ENCODE measurements at places on chromosomes 2 and 18.

GRCh38 chr2:3595985-3596384, 1.1 kb downstream of the COLEC11 start:
- DNase-seq = no peak

GRCh38 chr2:71277536-71278103, 50.7 kb upstream of the PAIP2B start:
- no peak for DNase-seq

DNA sequence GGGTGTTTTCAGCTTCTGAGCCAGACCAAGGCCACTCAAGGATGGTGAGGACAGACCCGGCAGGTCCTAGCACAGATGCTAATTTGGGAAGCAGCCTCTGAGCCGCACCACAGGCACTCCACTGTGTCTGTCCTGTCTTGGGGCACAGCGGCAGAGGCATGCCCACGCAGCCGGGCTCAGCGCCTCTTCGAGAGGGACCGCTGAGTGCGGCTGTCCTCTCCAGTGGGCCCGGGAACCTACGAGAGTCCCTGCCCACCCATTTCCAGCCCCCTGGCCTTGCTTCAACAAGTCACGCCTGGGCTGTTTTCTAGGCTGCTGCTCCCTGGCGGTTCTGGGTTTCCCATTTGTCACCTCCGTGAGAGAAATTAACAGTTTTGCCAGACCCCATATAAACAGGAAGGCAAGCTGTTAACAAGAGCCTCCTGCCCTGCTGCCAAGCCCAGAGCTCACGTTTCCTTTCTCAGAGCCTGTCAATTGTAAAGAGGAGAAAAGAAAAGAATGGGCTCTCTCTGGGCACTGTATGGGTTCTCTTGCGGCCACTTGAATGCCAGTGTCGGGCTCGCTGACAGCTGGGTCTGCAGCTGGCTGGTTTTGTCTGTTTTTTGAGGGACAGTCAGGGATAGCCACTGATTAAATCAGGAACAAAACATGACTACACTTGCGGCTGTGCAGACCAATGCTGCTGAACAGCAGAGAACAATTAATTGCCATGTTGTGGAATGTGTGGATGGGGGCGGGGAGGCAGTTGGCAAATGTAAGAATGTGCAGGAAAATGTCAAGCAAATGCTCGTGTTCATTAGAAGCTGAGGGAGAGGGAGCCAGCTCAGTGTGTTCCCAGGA, 30.6 kb downstream of the TMEM17 start:
- DNase-seq = no peak

- DNase-seq = no peak
Observed at GRCh38 chr18:22169889-22170420, 566 bp downstream of the GATA6 start.

DNA sequence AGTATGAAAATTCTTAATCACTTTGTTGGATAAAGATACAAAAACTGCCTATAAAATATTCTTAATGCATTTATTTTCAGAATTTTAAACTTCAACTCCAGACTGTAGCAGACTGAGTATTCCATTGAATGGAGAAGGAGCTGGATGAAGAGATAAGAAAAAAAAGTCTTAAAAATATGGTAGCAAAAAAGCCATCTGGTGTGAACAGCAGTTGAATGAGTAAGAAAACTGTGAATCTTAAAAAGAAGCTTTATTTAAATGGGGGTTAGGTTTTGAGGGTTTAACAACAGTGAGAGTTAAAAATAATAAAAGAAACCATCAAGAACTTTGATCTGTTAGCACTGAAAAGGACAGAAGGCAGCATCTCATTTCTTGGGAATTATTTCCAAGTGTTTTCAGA, 91.5 kb downstream of the KCNH7 start:
- DNase-seq = no peak

DNA sequence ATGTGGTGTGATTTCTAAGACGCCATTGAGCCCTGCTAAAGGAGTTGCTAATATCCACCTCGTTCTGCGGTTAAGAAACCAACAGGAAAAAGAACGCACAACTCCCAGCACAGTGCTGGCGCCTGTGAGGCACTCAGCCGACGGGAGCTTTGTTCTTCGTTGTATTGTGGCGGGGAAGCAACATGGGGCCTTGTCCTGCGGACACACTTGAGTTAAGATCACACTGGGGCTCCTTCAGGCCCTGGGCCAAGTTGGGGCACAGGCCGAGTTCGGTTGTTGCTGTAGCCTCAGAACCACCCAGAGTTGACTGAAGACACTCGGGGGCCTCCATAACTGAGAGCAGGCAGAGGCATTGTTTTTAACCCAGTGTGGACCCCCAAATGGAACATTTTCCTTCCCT, 30.6 kb upstream of the CD8A start:
- no peak for DNase-seq

DNA sequence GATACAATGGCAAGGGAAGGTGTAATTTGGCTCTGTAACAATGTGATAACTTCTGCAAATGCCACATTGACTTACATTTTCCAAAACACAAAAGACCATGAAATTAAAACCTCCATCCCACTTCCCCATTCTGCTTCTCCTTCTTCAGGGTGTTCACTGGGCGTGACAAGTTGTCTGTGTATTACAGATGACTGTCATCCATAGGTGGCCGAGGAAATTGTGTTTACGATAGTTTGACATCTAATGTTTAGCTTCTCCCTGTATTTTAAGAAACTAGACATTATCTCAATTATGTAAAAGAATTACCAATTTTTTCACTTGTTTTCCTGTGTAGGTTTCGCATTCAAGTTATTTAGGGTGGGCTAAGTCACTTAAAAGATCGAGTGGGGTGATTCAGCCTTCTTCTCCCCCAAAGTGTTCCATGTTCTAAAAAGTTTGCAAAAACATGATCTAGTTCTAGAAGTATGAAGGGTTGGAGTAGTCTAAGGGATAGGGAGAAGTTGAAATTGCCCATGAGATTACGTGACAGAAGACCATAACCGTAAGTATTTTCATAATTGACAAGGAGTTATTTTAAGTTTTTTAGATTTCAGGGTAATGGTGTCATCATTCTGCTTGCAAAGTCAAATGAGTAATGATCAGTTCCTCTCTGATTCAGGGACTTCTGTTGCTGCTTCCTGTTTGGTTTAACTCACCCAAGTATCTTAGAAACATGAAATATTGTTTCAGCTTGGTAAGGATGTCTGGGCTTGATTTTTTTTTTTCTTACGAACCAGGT, 25.2 kb upstream of the CYTIP start:
- no peak for DNase-seq

GRCh38 chr18:39935598-39935997, 2019.4 kb upstream of the PIK3C3 start:
- no peak for DNase-seq

DNA sequence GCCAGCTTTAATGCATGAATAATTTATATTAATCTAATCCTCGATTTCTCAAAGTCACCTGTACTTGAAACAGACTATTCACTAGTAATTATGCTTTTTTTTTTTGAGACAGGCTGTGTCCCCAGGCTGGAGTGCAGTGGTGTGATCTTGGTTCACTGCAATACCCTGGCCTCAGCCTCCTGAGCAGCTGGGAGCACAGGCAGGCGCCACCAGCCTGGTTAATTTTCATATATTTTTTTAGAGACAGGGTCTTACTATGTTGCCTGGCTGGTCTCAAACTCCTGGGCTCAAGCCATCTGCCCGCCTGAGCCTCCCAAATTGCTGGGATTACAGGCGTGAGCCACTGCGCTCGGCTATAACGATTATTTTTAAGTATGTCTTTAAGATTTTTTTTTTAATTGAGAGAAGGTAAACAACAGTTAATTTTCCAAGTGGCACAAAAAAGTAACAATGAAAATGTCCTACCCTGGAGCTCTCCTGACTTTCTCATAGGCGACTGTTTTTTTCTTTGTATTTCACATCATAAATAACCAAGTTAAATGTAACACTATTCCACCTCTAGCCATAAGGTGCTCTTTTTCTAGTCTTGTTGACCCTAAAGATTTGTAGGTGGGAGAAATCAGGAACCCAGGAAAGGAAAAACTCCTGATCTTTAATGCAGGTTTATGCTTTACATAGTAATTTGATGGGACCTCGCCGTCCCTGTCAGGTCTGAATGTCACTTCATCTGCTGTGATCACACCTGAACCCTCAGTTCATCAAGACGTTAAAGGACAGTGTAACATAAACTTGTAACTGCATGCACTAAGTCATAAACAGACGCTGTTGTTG, 1.3 kb upstream of the ANKRD12 start:
- no peak for DNase-seq

DNA sequence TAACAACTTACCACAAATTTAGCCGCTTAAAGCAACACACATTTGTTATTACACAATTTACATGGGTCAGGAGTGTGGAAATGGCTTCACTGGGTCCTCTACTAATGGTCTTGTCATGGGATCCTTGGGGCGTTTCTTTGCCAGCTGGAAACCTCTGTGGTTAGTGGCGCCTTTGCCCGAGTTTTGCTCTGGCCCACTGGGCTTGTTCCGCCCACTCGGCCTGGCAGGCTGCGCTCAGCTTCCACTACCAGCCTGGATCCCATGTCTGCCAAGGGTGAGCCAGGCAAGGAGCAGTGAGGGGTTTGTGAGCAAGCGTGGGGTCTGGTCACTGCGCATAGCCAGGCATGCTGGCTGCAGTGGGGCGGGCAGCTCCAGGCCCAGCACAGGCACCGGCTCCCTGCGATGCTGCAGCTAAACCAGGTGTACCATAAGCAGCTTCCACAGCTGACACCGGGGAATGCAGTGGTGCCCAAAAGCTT, 16.2 kb upstream of the MBD2 start:
- no peak for DNase-seq

DNA sequence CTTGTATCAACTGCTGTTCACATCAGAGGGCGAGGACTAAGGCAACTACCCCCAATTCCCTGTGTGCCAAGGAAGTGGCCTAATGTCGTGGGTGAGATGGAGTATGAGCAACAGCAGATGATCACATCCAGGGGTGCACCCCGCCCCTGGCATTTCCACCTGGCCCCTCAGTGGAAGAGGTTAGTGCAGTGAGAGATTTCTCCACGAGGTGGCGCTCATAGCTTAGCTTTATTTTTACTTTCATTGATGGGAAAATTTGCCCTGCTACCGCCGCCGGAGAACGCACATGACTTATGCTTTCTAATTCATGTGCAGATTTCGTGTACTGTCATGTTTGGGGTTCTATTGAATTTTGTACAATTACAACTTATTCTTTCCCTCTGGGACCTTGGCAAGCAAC, 470.6 kb upstream of the MEX3C start:
- DNase-seq = peak; percentile 31

- no peak for DNase-seq
Observed at GRCh38 chr2:71882949-71883472, 264.7 kb downstream of the CYP26B1 start.

GRCh38 chr2:30034052-30034775, 112.6 kb upstream of the YPEL5 start:
- no peak for DNase-seq

GRCh38 chr2:64807417-64807816, 153.7 kb upstream of the SERTAD2 start:
- no peak for DNase-seq

- DNase-seq = no peak
Observed at GRCh38 chr2:196653843-196654242, 14.3 kb downstream of the CCDC150 start.

- DNase-seq = no peak
Observed at GRCh38 chr2:96684883-96685576, 42.5 kb downstream of the FER1L5 start.

- no peak for DNase-seq
Observed at GRCh38 chr2:73908689-73909652, 16.2 kb downstream of the ACTG2 start.

DNA sequence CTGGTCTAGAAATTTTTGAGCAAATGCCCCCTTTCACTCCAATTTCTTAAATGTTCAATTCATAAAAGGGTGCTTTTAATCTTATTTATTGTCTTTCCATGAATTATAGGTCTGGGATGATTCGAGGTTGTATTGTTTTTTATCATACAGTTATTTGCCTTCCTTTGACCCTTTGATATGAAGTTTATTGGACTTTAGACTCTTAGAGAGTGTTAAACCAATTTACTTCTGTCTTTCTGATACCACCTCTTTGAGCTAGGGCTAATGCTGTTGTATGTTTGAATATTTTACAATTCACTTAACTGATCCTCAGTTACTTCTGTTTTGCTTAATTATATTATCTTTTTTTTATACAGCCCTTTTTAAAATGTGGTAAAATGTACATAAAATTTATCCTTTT, 89.6 kb upstream of the CYP20A1 start:
- no peak for DNase-seq

DNA sequence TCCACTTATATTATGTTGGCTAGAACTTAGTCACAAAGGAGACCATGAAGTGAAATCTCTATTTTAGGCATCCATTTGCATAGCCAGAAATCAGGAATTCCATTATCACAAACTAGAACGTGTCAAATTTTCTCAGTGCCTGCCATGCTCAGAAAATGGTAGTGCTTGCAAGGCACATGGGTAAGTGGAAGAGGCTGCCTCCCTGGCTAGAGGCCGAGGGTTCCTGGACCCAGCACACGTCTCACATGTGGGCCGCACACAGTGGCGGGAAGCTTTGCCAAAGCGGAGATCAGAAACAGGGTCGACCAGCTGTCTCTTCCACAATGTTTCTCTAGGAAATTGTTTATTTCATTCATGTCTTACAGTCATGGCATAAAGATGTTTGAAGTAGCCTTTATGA, 42.3 kb downstream of the TRAF3IP1 start:
- no peak for DNase-seq

DNA sequence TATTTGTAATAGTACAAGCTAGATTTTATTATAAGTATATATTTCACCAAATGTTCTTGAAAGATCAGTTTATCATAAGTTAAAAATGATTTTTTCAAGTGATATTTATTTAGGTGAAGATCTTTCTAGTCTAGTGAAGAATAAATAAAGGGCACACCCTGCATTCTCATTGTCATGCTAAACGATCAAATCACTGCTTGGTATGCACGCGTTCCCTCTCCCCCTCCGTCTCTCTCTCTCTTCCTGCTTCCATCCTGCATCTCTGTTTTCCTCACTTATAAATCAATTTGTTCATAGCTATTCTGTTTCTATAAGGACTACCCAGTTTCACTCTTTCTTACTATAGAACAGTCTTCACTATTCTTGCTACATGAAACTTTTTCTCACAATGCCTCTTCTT, 1067.4 kb downstream of the LRP1B start:
- no peak for DNase-seq

DNA sequence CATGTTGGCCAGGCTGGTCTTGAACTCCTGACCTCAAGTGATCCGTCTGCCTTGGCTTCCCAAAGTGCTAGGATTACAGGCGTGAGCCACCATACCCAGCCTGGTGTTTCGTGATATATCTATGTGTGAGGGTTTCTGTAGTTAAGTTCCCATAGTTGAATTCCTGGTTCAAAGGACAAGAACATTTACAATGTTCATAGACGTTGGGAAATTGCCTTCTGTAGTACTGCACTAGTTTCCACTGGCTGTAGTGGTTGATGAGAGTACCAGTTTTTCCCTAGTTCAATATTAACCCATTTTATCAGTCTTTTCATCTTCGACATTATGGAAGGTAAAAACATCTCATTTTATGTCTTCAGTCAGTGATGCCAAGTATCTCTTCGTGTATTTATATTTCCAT, 171.0 kb downstream of the NEDD4L start:
- DNase-seq = no peak

- no peak for DNase-seq
Observed at GRCh38 chr2:222730366-222730999, 59.0 kb downstream of the MOGAT1 start.

GRCh38 chr2:113117541-113118262, 9.7 kb upstream of the IL1RN start:
- DNase-seq = no peak

- DNase-seq = no peak
Observed at GRCh38 chr18:75365254-75365629, 62.3 kb downstream of the SMIM21 start.

All from stimulated activated CD8-positive, alpha-beta memory T cell treated with anti-CD3 and anti-CD28 coated beads, Interleukin-7, amount 100 ng/mL, for 24 hours (primary cell).